ENCODE measurements at places on chromosomes 5 and 9. TPM values are rescaled to one million over a fixed set of nuclear protein-coding genes. Genes with fewer than 3 reads are reported as not detected.

DNA sequence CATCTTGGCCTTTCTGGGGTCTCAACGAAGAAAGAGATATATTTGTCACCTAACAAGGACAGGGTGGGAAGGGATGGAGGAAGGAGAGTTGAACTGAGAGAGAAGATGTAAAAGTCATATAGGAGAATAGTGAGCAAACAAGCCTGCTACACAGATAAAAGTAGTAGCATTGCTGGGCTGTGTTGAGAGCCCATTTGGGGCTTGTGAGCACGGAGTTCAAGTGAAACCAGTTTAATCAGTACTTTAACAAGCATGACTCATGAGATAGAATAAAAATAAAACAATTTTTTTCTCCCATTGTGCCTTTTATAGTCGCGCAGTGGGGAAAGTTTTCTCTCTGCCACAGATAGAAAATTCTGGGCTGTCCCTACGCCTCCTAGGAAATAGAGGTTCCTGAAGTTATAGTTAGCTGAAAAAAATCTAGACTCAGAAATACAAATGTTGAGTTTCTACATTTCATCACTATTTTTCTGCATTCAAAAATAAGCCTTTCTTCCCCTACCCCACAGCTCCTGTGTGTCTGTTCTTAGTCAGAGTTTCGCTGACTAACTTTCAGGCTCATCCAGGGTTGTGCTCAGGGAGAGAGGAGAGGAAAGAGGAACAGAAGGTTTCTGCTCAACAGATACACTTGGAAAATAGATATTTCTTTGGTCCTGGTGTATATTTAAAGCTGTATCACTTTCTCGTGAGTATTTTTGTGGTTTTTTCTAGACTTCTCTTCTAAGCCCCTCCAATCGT is 395.8 kb upstream of the ADAMTSL1 start:
- no peak for DNase-seq

GRCh38 chr5:103034662-103035392 is 85.1 kb downstream of the GIN1 start:
- DNase-seq, result no peak

GRCh38 chr5:172336676-172337285 is 53.2 kb upstream of the UBTD2 start:
- peak; percentile 67 for DNase-seq

DNA sequence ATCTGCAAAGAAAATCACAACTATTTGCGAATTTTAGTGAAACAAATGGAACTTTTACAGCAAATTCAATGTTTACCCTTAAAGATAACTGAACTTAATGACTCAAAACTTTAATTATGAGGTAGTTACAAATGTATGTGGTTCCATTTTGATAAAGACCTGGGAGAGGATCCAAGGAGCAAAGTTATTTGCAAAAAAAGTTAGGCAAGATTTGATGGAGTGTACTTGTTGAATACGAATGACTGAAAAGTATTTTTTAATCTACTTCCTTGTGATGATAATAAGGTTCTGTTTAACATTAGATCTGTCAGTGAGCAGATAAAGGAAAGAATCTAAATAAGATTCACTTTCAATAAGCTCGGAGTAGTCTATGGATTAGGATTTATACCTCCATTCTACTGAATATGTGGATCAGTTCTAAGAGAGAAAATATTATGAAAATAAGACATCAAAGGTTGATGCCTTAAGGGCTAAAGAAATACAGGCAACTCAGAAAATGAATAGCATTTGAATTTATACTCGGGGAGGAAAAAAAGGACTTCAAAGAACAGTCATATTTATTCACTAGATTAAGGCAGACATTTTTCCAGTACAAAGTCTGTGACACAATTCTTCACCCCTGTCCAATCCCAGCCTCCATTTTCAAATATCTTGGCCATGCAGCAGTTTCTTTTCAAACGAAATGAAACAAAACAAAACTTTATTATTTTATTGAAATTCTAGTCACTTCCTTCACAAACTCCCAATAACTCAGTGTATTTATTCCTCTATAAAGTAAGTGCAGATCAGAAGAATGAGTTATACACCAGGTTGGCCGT is 199.8 kb downstream of the PDE4D start:
- no peak for DNase-seq

GRCh38 chr9:115815786-115816185 is 337.8 kb upstream of the PAPPA start:
- no peak for DNase-seq

DNA sequence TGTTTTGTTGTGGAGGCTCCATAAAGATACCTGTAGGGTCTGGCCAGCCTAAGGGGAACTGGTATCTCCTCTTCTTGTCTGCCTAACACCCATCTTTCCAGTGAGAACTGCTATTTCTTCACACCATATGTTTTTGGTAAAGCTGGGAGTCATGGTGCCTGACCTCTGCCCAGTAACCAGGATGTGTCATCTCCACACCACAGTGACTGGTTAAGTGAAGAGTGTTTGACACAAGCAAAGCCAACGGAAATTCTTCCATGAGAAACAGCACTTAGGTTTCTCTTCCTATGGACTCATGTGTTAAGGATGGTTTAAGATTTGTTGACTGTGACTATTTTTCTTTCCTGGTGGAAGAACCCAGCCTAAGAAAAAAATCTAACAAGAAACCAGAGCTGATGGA is 111.5 kb downstream of the HTR4 start:
- peak; percentile 68 for DNase-seq

GRCh38 chr9:136543830-136544547 is 1.9 kb downstream of the NOTCH1 start:
- DNase-seq, result no peak

DNA sequence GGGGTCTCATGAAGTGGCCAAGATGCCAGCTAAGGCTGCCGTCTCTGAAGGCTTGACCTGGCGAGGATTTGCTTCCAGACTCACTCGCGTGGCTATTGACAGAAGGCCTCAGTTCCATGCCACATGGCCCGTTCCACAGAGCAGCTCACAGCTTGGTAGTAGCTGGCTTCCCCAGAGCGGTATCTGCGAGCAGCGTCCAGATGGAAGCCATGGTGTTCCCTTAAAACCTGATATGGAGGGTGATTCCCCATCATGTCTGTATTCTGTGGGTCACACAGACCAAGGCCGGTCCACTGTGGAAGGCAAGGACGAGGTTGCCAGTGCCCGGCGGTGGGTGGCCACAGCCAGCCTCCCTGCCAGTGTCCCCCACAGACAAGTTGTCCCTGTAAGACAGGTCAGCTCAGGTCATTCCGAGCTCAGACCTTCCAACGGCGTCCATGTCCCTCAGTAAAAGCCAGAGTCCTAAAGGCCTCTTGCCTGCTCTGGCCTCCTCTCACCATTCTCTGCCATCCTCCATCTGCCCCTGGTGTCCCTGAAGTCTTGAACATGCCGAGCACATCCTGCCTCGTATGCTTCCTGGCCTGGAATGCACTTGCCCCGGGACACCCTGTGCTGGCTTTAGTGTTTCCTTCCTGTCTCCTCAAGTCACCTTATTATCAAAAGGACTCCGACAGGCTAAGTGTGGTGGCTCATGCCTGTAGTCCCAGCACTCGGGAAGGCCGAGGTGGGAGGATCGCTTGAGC is 61.3 kb upstream of the LRRTM2 start:
- no peak for DNase-seq

DNA sequence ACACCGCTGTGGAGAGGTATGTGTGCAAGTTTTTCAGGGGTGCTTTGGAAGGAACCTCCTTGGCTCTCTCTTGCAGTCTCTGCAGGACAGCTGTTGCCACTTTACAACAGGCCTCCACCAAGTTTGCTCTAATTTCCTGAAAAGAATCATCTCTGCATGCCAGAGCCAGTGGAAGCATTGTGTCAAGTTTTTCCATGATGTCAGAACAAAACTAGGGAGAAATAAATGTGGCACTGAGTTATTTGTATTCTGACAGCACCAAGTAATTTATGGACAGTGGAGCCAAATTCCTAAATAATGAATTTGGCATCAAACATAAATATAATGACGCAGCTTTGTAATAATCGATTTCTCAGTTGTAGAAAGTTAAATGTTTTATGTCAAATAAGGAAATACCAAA is 146.9 kb downstream of the KIAA0825 start:
- peak; percentile 7 for DNase-seq

DNA sequence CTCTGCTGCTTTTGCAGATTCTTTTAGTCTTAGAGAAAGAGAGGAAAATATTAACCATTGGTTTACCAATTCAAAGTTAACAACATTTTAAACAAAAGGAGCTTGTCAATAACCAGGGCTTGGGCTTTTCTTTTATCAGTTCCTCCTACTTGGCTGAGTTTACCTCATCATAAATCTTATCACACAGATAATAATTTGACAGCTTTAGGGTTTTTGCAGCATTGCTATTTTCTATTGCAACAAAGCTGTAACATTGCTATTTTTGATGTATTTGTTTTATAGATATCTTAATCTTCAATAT is 9.8 kb upstream of the ABL1 start:
- DNase-seq, result no peak

DNA sequence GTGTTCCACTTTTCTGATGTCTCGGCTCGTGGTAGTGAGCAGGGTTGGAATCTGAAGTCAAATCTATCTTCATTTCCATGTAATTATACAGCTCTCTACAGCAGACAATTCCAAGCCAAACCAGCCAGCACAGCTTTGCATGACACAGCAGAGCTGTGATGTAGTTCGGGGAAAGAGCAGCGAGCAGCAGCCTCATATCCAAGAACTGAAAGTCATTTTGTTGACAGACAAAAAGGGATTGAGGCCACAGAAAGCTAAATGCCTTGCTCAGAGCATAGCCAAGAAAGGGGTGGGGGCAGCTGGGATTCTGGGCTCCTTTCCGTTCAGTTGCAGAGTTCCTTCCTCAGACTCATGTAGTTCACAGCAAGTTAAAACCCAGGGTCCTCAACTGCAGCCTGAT is 32.1 kb downstream of the LCP2 start:
- peak; percentile 3 for DNase-seq

- no peak for DNase-seq
Observed at GRCh38 chr9:115229496-115229895, 111.5 kb upstream of the TNC start.

GRCh38 chr9:5633243-5633642 is 4.3 kb downstream of the RIC1 start:
- DNase-seq, result no peak

DNA sequence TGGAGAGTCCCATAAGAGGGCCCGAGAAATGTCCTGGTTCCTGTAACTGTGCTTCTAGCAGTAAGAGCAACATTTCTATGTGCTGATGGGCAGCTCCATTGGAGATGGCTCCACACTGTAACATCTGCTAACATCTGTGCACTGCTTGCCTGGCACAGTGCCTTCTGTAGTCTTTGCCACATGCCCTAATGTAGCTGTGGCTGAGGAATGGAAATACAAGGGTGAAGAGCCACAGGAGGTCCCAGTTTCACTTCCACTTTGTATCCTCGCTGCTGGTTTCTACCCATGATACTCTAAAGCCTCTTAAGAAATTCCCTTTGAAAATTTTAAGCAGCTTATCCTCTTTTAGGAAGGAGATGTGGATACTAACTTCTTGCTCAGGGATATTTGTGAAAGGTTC is 97.4 kb downstream of the HOMER1 start:
- DNase-seq, result peak; percentile 13

DNA sequence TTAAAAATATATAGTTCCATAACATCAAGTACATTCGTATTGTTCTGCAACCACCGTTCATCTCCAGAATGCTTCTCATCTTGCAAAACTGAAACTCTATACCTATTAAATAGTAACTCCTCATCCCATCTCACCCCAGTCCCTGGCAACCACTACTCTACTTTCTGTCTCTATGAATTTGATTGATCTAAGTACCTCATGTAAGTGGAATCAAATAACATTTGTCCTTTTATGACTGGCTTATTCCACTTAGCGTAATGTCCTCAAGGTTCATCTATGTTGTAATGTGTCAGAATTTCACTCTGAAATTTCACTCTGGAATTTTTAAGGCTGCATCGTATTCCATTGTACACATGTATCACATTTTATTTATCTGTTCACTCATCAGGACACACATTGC is 132.1 kb upstream of the RUSC2 start:
- DNase-seq, result no peak

DNA sequence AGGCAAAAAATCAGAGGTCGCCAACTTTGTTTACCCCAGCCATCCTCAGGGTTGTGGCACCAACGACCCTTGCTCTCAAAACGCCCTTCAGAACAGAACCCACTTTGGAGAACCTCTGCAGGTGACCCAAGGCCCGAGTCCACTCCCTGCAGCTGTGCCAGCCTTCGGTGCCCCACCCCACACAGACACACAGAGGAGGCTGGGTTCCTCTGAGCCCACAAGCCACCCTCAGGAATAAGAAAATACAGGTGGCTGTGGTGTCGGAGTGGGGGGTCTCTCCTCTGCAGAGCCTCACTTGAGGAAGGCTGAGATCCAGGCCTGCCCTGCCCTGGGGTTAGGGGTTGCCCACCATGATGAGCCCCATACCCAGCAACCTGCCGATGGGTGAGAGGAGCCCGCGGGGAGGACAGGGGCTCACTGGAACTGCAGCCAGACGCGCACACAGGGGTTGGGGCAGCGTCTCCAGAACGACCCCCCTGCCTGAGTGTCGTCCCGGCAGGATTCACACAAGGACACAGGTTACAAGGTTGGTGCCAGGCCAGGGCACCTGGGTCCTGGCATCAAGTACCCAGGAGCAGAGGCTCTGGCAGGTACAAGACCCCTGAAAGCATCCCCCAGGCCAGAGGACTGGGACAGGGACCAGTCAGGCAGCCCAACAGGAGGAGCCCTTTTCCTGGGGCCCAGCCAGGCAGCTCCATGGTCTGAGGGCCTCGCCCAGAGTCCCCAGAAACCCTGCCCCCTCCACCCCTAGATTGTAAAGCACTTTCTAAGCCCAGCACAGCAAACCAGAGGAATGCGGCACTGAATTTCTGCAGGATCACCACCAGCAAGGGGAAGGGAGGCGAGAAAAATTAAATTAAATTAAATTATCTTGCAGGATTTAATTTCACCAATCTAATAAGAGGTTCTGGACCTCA is 40.0 kb downstream of the NACC2 start:
- DNase-seq, result no peak

- DNase-seq, result no peak
Observed at GRCh38 chr5:88780736-88781135, 102.2 kb downstream of the MEF2C start.

DNA sequence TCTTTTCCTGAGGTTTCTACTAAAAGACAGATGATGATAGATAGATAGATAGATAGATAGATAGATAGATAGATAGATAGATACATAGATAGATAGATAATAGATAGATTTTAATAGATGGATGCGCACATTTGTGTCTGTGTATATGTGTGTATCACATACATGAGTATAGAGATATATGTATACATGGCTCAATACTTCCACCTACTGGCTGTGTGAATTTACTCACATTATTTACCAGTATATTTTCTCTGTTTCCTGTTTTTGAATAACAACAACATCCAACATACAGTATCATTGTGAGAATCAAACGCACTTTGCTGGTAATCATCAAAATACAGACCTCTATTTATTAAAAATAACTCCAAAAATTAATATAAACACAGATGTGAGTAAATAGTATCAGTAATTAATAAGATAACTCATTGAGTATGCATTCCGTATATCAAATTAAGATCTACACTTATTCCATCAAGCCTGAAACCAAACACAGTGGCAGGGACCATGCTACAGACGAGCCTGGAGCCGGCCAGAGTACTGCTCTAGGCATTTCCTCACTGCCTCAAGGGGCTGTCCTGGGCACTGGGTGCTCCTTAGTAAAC is 338.0 kb downstream of the SEMA5A start:
- DNase-seq, result peak; percentile 57

The ZNF354C gene
- total RNA-seq, result 5.2 TPM

The CCDC183 gene
- total RNA-seq, result 1.4 TPM

The LECT2 gene
- not detected for total RNA-seq

The SPATA6L gene
- 0.19 TPM for total RNA-seq

The NR5A1 gene
- not detected for total RNA-seq

The FOXD4L4 gene
- 0.06 TPM for total RNA-seq

The GABRA6 gene
- not detected for total RNA-seq

The PCDHB16 gene
- 12.2 TPM for total RNA-seq

The CFAP90 gene
- total RNA-seq, result not detected

All from LHCN-M2 (cell line).